ENCODE measurements at places on chromosomes 3 and 15.

DNA sequence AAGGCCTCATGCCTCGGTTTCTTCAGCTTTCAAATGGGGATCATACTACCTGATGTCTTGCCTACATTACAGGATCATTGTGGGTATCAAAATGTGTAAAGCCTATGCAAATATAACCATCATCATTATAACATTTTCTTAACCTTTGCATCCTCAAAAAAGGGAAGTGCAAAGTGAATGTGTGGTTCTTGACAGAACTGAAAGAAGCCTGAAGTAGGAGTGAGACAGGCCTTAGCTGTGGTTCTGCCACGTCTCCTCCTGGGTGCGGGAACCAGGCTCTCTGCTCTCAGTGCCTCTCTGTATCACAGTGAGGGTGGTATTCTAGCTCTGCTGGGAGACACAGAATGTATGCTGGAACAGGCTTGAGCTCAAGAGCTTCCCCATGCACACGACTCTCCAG lies 316.9 kb upstream of the ICE2 start:
- no peak for DNase-seq

GRCh38 chr3:30681649-30682211 lies 75.3 kb downstream of the TGFBR2 start:
- no peak for DNase-seq

DNA sequence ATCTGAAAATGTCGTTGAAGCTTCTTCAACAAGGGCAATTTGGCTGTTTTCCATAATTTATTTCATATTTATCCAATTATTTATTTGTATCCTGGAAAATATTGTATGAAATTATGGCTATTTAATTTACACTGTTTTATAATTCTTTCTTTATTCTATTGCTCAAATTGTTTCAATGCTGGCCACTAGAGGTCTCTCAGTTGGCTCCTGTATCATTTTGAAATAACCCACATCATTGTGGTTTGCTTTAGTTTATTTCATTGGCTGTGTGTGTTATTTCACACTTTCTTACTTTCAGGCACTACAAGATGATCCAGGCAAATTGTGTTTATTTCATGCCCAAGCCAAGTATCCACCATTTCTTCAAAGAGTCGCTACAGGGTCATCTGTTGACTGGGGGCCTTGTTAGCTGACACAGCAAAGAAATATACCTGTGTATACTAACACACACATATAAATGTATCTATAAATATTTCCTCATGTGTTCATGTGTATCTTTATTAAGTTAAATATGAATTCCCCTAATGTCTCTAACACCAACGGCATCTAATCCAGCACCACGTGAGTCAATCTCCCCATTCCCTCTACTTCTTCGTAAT lies 86.2 kb downstream of the NPAP1 start:
- DNase-seq, result no peak

DNA sequence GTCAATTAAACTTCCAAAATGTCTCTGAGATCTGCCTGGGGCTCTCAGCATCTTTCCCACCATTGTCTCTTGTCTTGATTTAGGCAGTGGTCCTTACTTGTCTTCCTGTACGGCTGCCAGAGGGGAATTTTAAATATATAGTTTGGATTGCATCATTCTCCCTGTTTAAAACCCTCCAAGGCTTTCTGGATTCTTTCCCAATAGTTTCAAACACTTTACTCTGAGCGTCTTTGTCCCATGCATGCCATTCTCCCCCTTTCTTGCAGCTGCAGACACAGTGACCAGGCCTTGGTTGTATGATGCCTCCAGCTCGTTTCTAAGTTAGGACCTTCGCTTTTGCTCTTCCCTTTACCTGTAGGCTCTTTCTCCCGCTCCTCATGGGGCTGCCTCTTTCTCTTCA lies 323.3 kb upstream of the CTNNB1 start:
- no peak for DNase-seq

- DNase-seq, result peak; percentile 4
These were observed 75.7 kb upstream of the BNIP2 start for GRCh38 chr15:59764775-59765174.

DNA sequence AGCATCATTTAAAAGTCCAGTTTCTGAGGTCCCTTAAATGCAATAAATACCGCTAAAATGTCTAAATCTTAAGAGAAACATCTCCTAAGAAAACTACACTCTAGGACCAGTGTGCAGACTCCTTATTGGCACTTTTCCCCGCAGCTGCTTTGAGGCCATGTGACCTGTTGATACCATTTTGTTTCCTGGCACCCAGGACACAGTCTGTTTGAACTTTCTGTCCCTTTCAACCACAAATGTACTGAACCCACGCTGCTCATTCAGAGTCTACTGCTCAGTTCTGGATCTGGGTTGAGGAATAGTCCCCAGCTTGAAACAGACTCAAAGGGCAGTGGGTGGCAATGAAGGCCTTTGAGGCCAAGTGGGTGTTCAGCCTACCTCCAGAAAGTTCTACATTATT lies 17.1 kb downstream of the LDHAL6B start:
- no peak for DNase-seq

- DNase-seq, result peak; percentile 4
These were observed 13.9 kb upstream of the RTP1 start for GRCh38 chr3:187183210-187183862.

DNA sequence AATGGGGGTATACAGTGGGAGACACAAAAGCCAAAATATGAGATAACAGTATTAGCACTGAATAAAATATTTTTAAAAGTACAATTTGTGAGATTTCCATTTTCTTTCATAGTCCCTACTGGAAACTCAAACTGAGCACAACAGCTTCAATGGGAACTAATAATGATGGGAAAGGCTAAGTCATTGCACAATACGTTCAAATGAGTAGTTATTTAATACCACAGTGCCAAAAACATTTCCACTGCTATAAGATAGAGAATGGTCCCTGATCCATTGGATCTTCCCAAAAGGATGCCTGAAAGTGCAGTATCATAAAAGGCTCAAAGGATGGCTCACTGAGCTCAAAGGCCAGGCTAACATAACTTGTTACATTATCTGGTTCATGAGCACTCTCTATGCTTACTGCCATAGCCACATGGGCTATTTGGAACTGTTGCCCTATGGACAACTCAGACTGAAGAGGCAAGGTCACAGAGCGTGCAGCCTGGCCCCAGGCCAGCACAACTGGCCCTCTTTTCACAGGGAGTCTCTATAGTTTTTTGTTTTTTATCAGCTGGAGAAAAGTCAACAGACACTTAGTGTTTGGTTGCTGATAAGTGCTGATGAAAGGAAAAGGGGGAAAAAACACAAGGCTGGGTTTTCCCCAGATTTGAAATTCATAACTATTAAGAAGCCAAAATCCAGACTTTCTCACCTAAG lies 54.1 kb upstream of the PPIB start:
- DNase-seq, result peak; percentile 98

DNA sequence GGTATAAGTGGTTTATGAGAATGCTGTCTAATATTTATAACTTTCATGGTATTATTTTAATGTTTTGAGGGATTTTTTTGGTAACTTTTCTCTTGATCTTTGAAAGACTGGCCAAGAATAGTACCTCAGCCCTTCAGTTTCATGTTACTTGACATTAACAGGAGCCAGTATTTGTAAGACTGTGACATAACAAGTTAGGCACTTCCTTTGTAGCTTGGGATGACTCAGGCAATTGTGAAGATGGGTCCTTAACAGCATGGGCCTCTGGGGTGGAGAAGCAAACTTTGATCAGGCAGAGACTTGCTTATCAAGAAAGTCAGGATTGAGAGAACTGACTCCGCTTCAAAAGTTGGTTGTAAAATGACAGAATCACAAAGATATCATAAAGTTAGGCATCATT lies 9.5 kb downstream of the LRRC49 start:
- DNase-seq, result no peak

DNA sequence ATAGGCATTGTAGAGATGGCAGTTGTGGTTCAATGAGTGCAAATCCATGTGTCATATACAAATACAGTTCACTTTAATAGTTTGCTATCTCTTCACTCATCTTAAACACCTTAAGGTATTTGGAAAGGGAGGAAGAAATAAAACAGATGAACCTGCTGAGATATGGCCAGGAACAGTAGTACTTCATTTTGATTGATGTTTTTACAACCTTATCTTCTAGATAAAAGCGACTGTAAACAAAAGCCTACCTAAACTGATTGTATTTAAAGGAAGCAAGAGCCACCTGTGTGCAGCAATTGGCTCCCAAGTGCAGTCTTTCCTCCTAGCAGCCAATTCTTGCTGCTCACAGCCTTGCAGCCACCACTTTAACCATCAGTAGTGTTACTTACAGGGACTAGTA lies 217.7 kb downstream of the CDIN1 start:
- DNase-seq, result no peak

DNA sequence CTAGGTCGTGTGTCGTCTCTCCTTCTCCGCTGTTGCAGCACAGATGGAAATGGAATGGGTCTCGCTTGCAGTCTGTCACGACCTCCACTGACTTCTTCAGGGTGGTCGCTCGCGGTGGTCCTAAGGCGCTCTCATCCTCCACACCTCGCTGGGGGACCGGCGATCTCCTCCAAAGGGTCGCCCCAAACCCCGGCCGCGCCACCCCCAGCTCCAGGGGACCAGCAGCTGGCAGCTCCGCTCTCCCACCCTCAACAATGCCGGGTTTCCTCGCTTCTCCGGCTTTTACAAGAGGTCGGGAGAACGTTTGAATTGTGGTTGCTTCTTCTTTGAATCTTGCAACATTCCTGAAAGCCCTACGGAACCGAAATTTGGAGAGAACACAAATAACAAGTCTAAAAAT lies 25.9 kb downstream of the SERP1 start:
- no peak for DNase-seq

DNA sequence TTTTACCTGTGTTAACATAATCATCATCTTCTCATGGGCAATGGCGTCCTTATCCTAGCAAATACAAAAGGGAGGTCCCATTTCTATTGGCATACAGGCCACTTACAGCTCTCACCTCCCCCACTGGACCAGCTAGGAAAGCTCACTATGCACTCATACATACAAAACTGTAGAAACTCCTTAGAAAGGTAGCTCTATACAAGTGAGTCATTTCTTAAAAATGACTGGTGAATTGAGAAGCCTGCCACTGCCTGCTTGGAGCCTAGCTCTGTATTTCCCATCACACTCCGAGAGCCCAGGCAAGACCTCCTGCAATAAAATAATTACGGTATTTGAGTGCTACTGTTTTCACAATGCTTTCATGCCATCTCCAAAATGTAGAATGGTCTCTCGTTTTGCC lies 321.8 kb downstream of the ULK4 start:
- DNase-seq, result no peak

- DNase-seq, result no peak
These were observed 53.6 kb downstream of the PAK2 start for GRCh38 chr3:196793246-196793645.

DNA sequence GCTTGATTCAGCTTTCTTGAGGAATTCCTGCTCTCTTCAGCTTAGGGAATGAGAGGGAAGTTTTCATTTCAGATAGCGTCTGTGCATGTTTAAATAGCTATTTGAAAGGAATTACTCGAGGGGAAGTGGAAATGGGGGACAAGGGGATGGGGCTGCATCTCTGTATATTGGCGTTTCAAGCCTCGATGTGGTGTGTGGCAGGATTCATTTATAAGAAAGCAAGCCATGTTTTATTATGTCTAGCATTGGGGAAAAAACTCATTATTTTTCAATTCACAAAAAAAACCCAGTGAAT lies 1.0 kb downstream of the ATP2C1 start:
- DNase-seq, result no peak

DNA sequence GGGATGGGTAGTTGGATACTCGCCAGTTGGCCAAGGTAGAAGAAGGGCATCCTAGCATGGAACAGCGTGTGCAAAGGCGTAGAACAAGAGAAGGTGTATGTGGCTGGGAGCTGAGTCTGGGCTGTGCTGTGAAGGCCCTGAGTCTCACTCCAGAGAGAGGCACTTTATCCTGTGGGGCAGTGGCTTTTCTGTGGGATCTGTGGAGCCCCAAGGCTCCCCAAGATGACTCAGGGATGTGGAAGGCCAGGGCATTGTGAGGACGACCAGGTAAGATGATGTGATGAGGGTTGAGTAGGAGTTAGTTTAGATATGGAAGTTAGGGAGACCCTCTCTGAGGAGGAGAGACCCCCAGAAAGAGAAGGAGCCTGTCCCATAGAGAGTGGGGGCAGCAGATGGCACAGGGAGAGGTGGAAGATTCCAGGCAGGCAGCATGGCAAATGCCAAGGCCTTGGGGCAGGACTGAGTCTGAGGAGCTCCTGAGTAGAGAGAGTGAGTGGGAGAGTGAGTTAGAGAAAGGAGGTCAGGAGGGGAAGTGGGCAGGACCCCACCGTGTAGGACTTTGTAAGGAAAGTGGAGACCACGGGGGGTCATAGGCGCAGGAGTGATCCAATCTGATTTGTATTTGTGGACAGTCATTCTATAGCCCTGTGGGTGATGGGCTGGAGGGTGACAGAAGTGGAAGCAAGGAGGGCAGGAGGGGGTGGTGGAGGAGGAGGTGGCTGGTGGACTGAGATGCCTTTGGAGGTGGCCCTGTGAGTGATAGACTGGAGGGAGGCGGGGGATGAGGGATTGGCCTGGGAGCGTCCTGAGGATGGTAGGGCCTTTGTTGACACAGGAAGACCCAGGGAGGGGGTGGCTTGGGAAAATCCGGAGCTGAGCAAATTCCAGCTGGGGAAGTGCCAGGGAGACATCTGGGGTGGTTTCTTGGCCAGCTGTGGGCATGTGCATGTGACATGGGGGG lies 50.3 kb downstream of the FBLN2 start:
- DNase-seq, result no peak

DNA sequence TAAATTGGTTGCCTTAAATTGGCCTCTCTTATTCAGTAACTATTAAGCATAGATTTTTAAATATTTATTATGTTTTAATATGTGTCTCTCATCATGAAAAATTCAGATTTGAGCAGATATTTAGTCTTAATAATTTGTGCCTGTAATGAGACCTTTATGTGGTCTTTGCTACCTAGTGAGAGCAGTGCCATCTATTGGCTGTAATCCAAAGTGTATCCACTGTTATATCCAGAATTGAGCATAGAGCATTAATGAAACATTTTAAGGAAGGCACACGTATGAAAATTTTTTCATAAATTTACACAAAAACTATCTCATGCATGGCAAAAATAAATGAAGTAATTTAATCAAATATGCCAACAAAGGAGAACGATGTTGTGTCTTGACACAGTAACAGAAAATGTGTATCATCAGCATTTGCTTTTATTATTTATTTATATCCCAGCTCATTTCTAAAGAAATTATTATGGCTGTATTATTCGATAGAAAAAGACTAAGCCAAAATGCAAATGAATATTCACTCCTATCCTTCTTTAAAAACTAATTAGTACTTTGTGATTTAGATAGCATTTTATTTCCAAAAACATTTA lies 203.5 kb downstream of the RSRC1 start:
- DNase-seq, result peak; percentile 79

GRCh38 chr15:78335985-78336384 lies 4.2 kb upstream of the CRABP1 start:
- no peak for DNase-seq

DNA sequence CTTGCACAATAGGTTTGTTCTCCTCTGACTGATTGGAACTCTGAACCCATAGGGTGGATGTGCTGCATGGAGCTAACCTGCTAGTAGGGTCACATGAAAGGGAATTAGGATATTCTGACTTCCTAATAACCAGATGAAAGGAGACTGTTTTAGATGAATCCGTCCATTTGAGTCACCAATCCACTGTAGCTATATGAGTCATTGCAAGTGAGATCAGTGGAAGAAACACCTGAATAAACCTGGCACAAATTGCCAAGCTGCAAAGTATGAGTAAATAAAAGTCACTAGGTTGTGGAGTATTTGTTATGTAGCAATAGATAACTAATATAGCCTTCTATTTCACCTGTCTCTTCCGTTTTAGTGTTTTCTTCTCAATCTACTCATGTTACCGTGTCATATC lies 584.4 kb downstream of the PDCD6IP start:
- no peak for DNase-seq
